Hindlimb muscle (tissue), 1 donor: ENCODE measurements at places on chromosomes 6 and 20.

- no peak for DNase-seq
Observed at GRCh38 chr20:38132156-38132909, 32.7 kb downstream of the TGM2 start.

DNA sequence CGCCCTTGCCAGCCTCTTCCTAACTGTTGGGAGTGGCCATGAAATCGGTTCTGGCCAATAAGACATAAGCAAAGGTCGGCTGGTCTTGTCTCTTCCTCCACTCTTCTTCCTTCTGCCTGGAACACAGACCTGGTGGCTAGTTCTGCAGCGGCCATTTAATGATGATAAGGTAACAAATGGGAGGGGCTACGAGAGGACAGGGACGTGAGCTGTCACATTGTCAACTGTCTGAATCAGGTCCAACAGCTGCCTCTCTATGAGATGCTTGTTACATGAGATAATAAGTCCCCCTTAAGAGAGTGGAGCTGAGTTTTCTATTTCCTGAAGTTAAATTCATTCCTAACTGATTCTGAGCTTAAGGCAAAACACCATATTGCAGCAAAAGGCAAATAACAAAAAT is 12.5 kb upstream of the TMEM242 start:
- no peak for DNase-seq

- no peak for DNase-seq
Observed at GRCh38 chr6:16882230-16882629, 121.0 kb upstream of the ATXN1 start.

GRCh38 chr20:2900845-2901592 is 27.7 kb downstream of the PTPRA start:
- no peak for DNase-seq

- no peak for DNase-seq
Observed at GRCh38 chr20:62381202-62381797, 5.6 kb upstream of the RPS21 start.
